ENCODE measurements at places on chromosomes 5 and 9.

DNA sequence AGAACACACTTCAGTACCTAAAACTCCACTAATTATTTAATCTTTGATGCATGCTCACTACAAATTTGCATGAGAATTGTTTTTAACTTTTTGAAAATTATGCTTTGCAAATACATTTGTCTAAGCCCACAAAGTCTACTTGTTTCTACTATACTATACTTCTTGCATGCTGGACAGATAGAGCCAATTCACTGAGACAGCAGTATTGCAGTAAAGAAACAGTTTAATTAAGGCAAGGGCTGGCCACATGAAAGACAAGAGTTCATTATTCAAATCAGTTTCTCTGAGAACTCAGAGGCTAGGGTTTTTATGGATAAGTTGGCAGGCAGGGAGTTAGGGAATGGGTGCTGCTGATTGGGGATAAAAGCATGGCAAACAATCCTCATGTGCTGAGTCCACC is 6.0 kb upstream of the FXN start:
- H3K4me1 ChIP-seq: peaks cover 39% of the 10 kb centered on the region
- H3K4me3 ChIP-seq: no peak overlapping the region
- no peaks in the 10 kb centered on the region for H3K36me3 ChIP-seq
- DNase-seq: no peak
- H3K27me3 ChIP-seq: no peaks in the 10 kb centered on the region
- no peak overlapping the region for H3K27ac ChIP-seq

- H3K27ac ChIP-seq: no peak overlapping the region
- no peaks in the 10 kb centered on the region for H3K36me3 ChIP-seq
- no peaks in the 10 kb centered on the region for H3K4me1 ChIP-seq
- no peak overlapping the region for H3K4me3 ChIP-seq
Measured at GRCh38 chr9:90240541-90240940, 402.1 kb downstream of the DIRAS2 start.

DNA sequence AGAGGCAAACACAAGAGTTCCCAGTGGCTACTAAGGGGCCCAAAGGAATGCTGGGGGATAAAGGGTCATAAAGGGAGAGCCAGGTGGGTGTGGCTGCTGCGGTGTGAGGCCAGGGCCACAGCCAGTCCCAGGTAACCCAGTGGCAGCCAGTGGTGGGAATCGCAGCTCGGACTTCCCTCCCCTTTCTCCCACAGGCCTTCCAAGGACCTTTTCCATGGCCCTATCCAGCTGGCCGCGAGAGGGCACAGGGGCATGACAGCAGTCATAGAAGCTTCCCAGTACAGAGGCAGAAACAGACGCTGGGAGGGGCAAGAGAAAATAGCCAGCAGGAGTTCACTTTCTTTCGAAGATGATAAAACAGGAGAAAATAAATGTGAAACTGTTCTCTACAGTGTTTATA is 257.6 kb downstream of the SEMA5A start:
- no peak overlapping the region for H3K27ac ChIP-seq
- H3K36me3 ChIP-seq: no peaks in the 10 kb centered on the region

DNA sequence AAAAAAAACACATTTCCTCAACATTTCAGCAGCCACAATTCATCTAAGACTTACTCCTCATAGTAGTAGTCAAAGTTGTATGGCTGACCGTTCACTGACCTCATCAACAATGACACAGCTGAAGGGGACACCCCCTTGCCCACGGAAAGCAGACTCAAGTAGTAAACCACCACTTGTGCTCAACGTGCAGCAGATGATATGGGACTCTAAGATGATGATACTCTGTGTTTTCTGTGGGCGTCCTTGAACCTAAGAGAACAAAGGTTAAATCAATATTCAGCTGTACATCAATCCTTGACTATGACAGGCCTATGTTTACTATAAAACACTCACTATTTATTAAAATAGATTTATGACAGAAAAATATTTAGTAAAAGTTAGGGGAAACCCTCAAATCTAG is 71.6 kb downstream of the SETX start:
- H3K36me3 ChIP-seq: peaks cover 63% of the 10 kb centered on the region
- H3K27me3 ChIP-seq: no peaks in the 10 kb centered on the region
- no peak overlapping the region for H3K4me3 ChIP-seq
- peak overlapping the region; percentile 68 for H3K27ac ChIP-seq
- peak; percentile 21 for DNase-seq

DNA sequence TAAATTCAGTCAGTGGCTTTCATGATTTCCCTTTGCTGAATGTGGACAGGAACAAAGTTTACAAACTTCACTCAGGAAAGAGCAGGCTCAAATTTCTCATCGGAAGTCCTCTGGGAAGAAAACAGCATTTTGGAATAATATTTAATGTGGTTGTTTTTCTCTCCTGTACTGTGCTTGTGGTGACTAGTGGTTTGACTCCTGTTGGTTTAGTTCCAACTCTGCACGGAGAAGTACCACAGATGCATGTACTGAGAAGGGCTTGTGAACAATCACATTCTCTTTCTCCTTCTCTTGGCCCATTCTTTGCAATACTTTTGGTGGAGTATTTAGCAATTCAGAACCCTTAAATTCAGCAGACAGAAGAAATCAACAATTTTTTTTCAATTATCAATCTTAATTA is 13.3 kb downstream of the MPDZ start:
- no peak for DNase-seq
- no peak overlapping the region for H3K27ac ChIP-seq
- no peaks in the 10 kb centered on the region for H3K27me3 ChIP-seq
- no peak overlapping the region for H3K4me3 ChIP-seq

- H3K27ac ChIP-seq: no peak overlapping the region
- no peak overlapping the region for H3K4me3 ChIP-seq
- H3K36me3 ChIP-seq: no peaks in the 10 kb centered on the region
- no peaks in the 10 kb centered on the region for H3K27me3 ChIP-seq
Measured at GRCh38 chr9:10366171-10366779, 246.5 kb downstream of the PTPRD start.

GRCh38 chr9:108553111-108553635 is 302.6 kb downstream of the ACTL7B start:
- H3K27ac ChIP-seq: no peak overlapping the region
- H3K36me3 ChIP-seq: no peaks in the 10 kb centered on the region
- no peaks in the 10 kb centered on the region for H3K27me3 ChIP-seq
- no peak for DNase-seq
- H3K4me3 ChIP-seq: no peak overlapping the region

GRCh38 chr5:14057289-14057688 is 85.9 kb upstream of the TRIO start:
- peaks cover under 1% of the 10 kb centered on the region for H3K27me3 ChIP-seq
- no peaks in the 10 kb centered on the region for H3K36me3 ChIP-seq
- no peak for DNase-seq
- H3K27ac ChIP-seq: no peak overlapping the region

DNA sequence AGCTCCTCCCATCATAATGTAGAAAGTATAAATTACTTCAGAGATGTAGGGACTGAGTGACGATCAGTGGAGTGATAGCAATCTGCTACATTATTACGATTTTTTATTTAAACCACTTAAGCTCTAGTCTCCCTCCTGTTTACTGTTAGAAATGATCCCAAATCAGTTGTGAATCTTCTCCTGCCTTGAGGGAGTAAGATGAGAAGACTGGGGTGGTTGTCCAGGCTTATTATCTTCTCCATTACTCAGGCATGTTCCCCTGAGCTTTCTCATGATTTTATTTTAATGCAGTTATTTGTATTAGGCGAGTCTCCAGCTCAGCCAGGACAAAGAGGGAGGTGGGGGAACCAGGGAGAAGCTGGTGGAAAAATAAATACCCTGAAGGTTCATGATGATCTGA is 48.2 kb upstream of the CTNNA1 start:
- no peak overlapping the region for H3K4me3 ChIP-seq
- peaks cover 67% of the 10 kb centered on the region for H3K27me3 ChIP-seq
- no peak for DNase-seq

GRCh38 chr9:109193974-109194556 is 27.0 kb upstream of the FRRS1L start:
- H3K36me3 ChIP-seq: no peaks in the 10 kb centered on the region
- peaks cover 7% of the 10 kb centered on the region for H3K27me3 ChIP-seq
- H3K4me3 ChIP-seq: no peak overlapping the region
- DNase-seq: no peak
- H3K27ac ChIP-seq: no peak overlapping the region

DNA sequence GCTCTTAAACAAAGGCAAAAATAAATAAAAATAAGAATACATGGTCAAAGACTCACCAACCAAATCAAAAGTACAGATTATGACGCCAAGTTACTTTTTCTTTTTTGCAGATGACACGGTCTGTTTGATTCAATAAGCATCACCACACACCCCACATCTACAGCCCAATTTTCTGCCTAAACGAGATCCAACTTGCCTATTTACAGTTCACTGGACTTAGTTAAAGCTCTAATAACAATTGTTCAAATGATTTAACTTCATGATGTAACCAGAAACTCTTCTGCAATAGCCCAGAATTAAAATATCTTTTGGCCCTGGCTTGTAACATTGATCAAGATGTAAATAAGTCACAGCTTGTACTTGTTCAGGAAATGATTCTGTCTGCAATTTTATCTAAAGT is 590.3 kb upstream of the C9orf72 start:
- H3K36me3 ChIP-seq: no peaks in the 10 kb centered on the region
- no peak overlapping the region for H3K27ac ChIP-seq
- H3K4me3 ChIP-seq: no peak overlapping the region
- H3K4me1 ChIP-seq: no peaks in the 10 kb centered on the region
- DNase-seq: no peak

- H3K27ac ChIP-seq: no peak overlapping the region
- H3K27me3 ChIP-seq: peaks cover 10% of the 10 kb centered on the region
- no peak overlapping the region for H3K4me3 ChIP-seq
- DNase-seq: no peak
- peaks cover 3% of the 10 kb centered on the region for H3K4me1 ChIP-seq
Measured at GRCh38 chr5:180673371-180674089, 24.1 kb upstream of the FLT4 start.

DNA sequence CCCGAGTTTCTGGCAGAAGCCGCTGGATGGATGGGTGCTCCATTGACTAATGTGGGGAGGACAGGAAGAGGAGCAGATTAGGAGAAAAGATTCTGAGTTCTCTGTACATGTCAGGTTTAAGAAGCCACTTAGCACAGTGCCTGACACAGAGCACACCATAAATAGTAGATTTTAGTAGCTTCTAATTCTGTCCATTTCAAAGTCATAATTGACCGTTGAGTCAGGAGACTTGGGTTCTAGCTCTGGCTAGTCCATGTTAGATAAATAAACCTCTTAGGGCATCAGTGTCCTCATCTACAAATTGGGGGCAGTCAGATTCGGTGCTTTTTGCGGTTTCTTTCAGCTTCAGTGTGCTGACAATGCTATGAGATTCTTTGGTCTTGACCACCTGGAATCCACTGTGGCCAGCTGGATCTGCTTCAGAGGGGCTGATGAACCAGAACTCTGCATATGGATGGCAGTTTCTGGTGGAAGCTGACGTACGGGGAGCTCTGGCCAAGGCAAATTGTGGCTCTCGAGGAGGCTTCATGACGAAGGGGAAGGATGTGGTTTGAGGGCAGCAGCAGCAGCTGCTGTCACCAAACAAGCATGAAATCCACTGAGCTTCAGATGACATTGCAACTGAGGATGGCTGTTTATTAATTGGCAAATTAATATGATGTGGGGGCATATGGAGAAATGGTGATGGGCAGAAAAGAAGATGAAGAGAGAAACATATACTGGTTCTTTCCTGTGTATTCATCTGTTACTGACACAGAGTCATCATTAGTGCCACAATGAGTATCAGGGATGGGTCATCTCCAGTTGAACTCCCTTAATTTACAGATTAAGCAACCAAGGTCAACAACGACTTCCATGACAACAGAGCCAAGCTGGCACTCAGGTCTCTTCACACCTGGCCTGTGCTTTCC is 134.4 kb downstream of the AOPEP start:
- peaks cover 44% of the 10 kb centered on the region for H3K4me1 ChIP-seq
- DNase-seq: peak; percentile 64
- H3K27ac ChIP-seq: peak overlapping the region; percentile 81
- H3K27me3 ChIP-seq: peaks cover 2% of the 10 kb centered on the region
- peaks cover 5% of the 10 kb centered on the region for H3K36me3 ChIP-seq
